ENCODE measurements at places on chromosomes 12 and 14.

DNA sequence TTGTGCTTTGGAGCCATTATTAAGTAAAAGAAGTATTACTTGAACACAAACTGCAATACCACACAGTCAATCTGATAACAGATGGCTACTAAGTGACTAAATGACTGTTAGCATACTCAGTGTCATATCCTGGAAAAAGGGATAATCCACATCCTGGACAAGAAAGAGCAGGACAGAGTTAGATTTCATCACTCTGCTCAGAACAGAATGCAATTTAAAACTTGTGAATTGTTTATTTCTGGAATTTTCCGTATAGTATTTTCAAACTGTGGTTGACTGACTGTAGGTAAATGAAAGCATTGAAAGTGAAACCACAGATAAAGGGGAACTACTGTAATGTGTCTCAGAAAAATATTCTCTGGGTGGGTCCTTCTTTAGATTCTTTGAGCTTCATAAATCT, 458.8 kb downstream of the TMEM117 start:
- no peak for DNase-seq

DNA sequence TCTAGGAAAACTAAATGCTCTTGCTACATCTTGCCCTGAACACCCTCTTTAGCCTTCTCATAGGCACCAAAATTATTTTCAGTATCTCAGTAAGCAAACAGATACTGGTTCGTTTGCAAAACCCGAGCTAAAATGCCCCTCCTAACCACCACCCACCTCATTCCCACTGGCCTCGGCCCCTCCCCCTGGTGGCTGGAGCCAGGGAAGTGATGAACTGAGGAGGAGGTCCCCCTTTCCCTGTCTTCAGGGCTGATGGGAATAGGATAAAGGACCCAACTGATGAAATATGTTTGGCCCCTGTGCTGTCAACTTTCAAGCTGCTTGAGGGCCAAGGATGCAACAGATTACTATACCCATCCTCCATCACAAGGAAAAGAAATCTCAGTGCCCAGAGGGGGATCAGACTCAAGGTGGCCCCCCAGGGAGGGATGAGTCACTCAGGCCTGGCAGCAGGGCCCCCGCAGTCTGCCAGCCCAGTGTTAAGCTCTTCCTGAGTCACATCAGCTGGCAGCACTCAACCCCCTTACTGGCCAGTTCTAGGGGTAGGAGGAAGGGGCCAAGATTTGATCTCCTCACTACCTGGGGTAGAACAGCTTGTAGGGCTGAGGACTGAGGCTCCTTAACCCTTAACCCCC, 1.7 kb downstream of the ANKRD52 start:
- no peak for DNase-seq

DNA sequence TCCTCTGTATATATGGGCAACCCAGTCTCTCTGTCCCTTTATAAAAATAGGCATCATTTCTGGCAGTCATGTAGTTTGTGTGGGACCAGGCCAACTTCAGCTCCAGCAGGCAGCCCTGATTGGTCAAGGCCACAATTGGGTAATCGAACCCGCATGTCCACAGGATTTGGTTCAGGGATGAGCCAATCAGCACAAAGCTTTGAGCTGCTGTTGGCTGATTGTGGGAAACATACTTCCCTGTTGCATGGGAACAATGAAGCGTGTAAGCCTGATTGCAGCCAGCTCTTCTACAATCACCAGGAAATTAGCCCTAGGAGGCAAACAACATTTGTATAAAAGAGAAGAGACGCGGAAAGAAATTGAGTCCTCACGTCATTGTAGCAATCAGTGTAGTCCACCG, 328.6 kb downstream of the PCNX1 start:
- no peak for DNase-seq

- no peak for DNase-seq
These were observed 835.4 kb upstream of the TMEM132C start for GRCh38 chr12:127431594-127431993.

DNA sequence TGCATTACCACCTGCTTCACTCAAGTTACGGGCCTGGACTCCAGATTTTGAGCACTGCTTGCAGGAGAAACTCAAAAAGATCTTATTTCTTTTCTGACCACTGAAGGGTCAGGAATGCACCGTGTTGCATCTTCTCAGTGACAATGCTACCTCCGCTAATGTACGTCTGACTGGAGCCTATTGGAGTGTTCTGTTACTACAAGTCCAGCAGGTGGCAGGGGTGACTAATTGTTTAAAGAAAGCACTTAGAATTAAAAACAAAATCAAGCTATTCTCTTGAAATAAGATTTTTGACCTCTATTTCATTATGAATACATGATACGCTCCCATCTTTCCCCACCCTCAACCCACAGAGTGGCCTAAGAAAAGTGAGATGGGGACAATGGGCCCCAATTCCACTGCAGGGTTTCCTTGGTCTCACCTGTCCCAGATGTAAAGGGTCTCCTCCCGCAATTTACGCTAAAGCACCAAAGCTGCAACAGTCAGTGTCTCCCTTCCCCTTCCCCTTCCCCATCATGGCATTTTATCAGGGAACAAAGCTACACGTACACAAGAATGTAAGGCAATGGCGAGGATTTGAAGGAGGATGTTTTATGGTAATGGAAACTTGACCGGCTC, 2.2 kb downstream of the TBPL2 start:
- DNase-seq = no peak

DNA sequence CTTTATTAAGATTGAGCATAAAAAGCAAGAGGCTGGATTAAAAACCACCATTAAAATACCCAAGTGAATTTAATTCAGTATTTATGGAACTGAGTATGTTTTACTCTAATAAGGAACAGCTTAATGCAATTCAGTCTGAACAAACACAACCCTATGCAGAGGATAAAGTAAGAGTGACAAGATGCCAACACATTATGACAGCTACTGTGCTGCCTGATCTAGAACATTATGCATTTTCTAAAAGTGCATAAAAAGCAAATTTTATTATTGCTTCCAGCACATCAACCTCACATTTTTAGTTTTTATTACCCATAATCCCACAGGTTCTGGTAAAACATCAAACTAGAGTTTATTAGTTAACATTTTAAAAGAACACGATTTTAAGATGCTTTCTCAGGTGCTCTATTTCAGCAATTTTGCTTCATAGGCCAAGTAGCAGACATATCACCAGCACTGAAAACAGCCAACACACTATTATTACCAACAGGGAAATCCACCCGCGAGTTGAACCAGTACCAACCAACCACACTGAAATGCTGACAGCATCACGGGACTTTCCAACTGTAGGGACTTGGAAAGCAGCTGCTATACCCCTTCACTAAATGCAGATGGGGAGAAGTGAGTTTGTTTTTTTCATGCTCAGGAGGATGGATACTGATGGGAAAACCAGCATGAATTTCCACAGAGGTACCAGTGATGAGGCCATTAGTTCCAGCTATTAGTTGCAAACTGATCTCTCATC, 372.1 kb downstream of the KCNH5 start:
- DNase-seq = no peak

DNA sequence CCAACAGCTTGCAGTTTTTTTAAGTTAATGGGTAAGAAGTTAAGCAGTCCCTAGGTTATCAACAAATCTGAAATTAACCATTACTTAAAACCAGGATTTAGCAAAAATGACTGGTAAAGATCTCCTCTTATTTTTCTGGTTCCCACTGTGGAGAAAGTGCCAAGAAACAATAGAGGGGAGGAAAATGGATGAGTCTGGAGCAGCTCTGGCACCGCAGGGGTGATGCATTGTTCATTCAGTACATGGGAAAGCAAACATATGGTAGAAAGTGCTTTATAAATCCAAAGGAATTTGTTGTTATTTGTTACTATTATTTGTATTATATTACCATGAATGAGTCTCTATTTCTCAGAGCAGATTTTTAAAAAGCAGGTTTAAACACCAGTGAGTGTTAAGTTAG, 92.2 kb downstream of the DYRK2 start:
- no peak for DNase-seq

DNA sequence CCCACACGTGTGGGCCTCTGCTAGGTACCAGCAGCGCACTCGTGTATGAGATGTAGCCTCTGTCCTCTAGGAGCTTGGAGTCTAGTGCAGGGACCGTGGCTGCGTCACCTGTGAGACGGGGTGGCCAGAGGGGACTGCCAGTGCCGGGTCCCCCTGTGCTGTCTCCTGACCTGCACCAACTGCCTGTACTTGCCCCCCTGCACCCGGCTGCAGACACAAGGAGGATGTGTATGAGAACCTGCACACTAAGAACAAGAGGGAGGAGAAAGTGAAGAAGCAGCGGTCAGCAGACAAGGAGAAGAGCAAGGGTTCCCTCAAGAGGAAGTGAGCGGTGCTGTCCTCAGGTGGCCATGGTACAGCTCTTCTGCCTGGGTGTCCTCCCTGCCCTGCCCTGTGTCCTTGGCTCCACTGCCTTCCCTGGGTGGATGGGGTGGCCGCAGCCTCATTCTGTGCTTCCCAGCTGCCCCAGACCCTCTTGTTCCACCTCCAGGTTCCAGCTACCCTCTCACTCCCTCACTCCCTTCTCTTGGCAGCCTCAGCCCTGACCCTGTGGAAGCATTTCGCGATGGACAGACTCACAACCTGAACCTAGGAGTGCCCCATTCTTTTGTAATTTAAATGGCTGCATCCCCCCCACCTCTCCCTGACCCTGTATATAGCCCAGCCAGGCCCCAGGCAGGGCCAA, 9.6 kb downstream of the PTPN6 start:
- peak; percentile 58 for DNase-seq

GRCh38 chr12:99600388-99600787, 47.2 kb upstream of the GARIN6 start:
- no peak for DNase-seq
